SK-N-SH (cell line): ENCODE measurements at places on chromosomes 3 and 15.

DNA sequence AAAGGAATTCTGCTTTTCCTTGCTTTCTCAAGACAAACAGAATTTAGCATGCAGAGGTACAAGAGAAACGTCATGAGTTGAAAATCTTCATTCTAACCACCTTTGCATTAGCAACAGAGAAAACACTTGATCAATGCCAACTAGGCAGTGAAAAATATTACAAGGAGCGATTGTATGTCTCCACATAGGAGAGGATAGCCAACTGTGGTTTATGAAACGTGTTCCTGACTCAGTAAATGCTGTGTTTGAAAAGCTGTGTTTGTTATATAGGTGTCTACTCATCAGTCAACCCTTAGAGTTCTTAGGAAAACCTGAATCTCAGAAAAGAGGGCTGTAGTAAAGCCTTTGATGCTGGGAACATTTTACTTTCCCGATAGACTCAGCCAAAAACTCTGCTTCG, 102.4 kb downstream of the FRMD4B start:
- no peak overlapping the region for H3K27ac ChIP-seq
- no peak overlapping the region for H3K4me3 ChIP-seq
- H3K27me3 ChIP-seq: no peaks in the 10 kb centered on the region
- peaks cover 4% of the 10 kb centered on the region; the same call in 1 of the 2 replicates for H3K4me1 ChIP-seq
- no peak for DNase-seq

DNA sequence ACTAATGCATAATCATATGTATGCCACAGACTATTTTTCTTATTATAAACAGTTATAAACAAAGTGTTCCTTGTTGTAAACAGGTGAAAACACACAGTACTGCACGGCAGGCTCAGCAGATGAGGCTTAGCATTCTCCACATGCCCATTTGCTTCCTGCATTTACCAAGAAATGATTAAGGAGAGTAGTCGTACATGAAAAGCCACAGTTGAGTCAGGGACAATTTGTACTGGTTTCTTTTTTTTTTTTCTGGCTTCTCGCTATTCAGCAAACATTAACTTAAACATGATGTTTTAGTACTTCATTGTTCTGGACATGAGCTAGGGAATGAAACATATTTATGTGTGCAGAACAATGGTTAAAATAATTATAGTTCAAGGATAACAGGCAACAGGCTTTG, 63.4 kb downstream of the GHSR start:
- H3K27ac ChIP-seq: no peak overlapping the region
- H3K4me3 ChIP-seq: no peak overlapping the region
- no peak for DNase-seq
- no peaks in the 10 kb centered on the region for H3K4me1 ChIP-seq
- H3K27me3 ChIP-seq: no peaks in the 10 kb centered on the region

- H3K27ac ChIP-seq: no peak overlapping the region
- peaks cover 60% of the 10 kb centered on the region for H3K36me3 ChIP-seq
- no peak overlapping the region for H3K4me3 ChIP-seq
- H3K4me1 ChIP-seq: no peaks in the 10 kb centered on the region
- no peaks in the 10 kb centered on the region for H3K27me3 ChIP-seq
Observed at GRCh38 chr15:40984964-40985363, 31.7 kb downstream of the CHAC1 start.

DNA sequence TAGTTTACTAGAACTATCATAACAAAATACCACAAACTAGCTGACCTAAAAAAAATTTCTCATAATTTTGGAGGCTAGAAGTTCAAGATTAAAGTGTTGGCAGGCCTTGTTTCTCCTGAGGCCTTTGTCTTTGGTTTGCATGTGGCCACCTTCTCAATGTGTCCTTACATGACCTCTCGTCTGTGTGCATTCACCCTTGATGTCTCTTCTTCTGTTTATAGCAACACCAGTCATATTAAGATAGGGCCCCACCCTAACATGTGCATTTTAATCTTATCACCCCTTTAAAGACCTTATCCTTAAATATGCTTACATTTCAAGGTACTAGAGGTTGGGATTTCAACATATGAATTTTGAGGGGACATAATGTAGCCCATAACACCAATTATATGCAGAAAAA, 177.0 kb downstream of the ZBBX start:
- no peaks in the 10 kb centered on the region for H3K27me3 ChIP-seq
- no peaks in the 10 kb centered on the region for H3K4me1 ChIP-seq
- no peak overlapping the region for H3K27ac ChIP-seq
- no peaks in the 10 kb centered on the region for H3K36me3 ChIP-seq
- no peak overlapping the region for H3K4me3 ChIP-seq

DNA sequence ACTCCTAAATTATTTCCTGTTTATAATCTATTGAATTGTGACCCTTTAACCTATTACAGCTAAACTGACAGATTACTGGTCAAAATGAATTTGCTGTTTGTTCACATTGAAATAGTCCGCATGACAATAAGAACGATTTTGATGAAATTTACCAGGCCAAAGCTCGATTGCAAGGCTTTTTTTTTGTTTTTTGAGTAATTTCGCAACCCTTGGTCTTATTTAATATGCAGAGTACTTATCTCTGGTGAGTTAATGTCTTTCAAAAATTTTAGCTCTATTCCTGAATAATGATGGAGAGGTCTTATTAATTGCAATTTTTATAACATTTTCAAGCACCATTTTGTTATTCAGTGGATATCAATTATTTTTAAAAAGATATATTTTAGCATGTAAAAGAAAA, 362.4 kb downstream of the OTOL1 start:
- peaks cover 8% of the 10 kb centered on the region; the same call in 1 of the 2 replicates for H3K4me1 ChIP-seq
- no peak for DNase-seq
- no peak overlapping the region for H3K27ac ChIP-seq
- no peaks in the 10 kb centered on the region for H3K36me3 ChIP-seq
- H3K27me3 ChIP-seq: no peaks in the 10 kb centered on the region; the same call in 1 of the 2 replicates
- H3K4me3 ChIP-seq: no peak overlapping the region

DNA sequence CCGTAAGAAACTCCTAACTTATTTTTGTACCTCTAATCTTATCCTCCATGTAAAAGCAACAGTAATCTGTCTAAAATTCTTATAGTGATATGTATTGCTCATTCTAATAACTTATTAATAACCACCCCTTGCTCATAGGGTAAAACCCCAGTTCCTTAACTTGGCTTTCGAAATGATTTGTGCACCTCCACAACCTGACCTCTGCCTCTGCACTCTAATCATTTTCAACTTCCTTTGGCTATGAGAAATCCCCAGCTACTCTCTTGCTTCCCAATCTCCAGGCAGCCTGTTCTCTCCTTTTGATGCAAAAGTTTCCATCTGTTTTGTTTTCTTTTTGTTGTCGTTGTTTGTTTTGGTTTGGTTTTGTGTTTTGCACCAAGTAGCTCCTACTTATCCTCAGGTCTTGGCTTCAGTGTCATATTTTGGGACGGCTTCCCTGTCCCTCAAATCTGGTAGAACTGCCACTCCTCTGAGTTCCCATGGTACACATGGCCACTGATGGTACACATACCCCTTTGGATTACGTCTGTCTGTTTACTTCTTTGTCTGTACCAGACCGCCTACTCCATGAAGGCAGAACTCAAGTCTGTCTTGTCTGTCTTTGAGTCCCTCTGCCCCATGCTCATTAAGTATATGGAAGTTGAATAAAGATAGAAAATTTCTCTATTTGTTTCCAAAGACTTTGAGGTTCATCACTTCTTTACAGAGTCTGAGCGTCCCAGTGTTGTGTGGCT, 105.6 kb upstream of the TGFBR2 start:
- H3K27me3 ChIP-seq: no peaks in the 10 kb centered on the region
- no peaks in the 10 kb centered on the region for H3K36me3 ChIP-seq
- DNase-seq: no peak
- no peak overlapping the region for H3K4me3 ChIP-seq
- peaks cover 2% of the 10 kb centered on the region for H3K4me1 ChIP-seq
